Activated T-helper 1 cell treated with Interleukin-2 at 50 U/mL for 16 hours (primary cell): ENCODE measurements at places on chromosomes 1 and 21.

- DNase-seq, result no peak
Measured at GRCh38 chr1:57067863-57068262, 102.0 kb upstream of the C8B start.

- no peak for DNase-seq
Measured at GRCh38 chr1:171904778-171905450, 63.6 kb downstream of the DNM3 start.

GRCh38 chr21:25660233-25660632 is 21.2 kb downstream of the JAM2 start:
- DNase-seq, result no peak

GRCh38 chr1:186620566-186621350 is 59.5 kb downstream of the PTGS2 start:
- DNase-seq, result no peak

- no peak for DNase-seq
Measured at GRCh38 chr1:188668083-188668482, 1809.6 kb downstream of the BRINP3 start.

- no peak for DNase-seq
Measured at GRCh38 chr1:215517441-215517891, 49.6 kb upstream of the KCTD3 start.

GRCh38 chr1:20574686-20575540 is 14.0 kb upstream of the CDA start:
- peak; percentile 23 for DNase-seq

GRCh38 chr1:6960291-6960811 is 175.1 kb downstream of the CAMTA1 start:
- no peak for DNase-seq

- no peak for DNase-seq
Measured at GRCh38 chr1:231062500-231063270, 22.6 kb upstream of the FAM89A start.

- DNase-seq, result no peak
Measured at GRCh38 chr1:115266729-115267421, 71.2 kb downstream of the NGF start.
